ENCODE measurements at places on chromosomes 6 and 20. TPM values are rescaled to one million over a fixed set of nuclear protein-coding genes. Genes with fewer than 3 reads are reported as not detected.

- no peak for DNase-seq
These were observed 927.4 kb downstream of the KIF16B start for GRCh38 chr20:15645816-15646215.

DNA sequence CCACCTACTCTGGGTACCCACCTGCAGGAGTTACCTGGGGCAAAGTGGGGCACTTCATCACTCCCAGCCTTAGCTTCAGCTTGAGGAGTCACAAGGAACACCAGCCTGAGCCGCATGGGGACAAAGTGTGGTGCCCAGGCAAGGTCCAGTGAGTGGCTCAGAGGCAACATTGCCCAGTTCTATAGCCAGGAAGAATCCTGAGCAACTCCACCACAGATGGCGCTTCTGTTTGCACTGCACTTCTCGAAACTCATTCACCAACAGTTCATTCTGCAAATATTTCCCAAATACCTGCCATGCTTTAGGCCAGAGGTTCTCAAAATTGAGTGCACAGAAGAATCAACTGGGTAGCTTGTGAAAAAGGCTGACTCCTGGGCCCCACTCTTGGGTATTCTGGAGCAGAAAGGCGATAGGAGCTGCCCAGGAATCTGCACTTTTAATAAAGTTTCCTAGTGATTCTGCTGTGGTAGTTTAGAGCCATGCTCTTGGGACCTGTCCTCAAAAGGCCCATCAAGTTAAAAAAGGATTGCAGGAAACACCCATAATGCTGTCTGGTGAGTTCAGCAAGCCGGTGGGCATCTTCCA, 83.1 kb downstream of the VEGFA start:
- no peak for DNase-seq

The SIRPB2 gene
- 5.4 TPM for total RNA-seq

DNA sequence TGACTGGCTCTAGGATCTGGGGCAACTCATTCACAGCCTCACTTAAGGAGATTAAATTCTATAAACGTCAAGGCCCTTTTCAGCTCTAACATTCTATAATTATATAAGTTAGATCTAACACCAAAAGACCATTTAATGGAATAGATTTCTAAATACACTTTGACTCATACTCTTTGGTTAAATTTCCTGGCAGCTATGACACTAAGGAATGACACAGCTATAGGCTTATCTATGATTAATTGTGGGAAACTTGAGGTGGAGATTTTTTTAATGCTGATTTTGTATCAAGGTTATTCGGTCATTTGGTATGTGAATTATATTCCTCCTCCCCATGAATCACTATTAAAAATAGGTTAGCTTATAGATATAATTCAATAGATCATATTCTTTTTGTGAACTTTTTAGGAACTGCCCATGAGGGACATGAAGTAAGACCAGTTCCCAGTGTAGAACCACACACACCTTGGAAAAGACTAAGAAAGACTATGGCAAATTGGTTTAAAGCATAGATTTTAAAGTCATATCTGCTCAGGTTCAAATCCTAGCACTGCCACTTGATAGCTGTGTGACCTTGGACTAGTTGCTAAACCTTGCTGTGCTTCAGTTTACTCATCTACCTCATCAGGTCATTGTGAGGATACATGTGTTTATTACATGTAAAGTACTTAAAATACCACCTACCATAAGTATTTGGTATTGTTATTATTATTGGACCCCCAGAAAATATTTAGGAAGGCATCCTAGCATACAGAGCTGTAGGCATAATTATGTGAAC, 116.0 kb downstream of the CRYBG1 start:
- no peak for DNase-seq

Measured in left cardiac atrium (tissue), 4 donors.